ENCODE measurements at places on chromosomes 2 and 18.

- DNase-seq, result peak; percentile 92
- peaks cover 5% of the 10 kb centered on the region for H3K36me3 ChIP-seq
- H3K4me1 ChIP-seq, result peaks cover 60% of the 10 kb centered on the region
- peak overlapping the region; percentile 79 for H3K27ac ChIP-seq
- H3K4me3 ChIP-seq, result peak overlapping the region; percentile 55
Observed at GRCh38 chr2:188199716-188200128, 92.0 kb upstream of the GULP1 start.

GRCh38 chr2:126513033-126513432 is 142.9 kb upstream of the GYPC start:
- no peaks in the 10 kb centered on the region for H3K4me1 ChIP-seq
- no peak overlapping the region for H3K4me3 ChIP-seq
- no peak overlapping the region for H3K27ac ChIP-seq
- peaks cover 2% of the 10 kb centered on the region for H3K27me3 ChIP-seq

- peaks cover 15% of the 10 kb centered on the region for H3K4me1 ChIP-seq
- DNase-seq, result no peak
- no peak overlapping the region for H3K27ac ChIP-seq
- H3K36me3 ChIP-seq, result no peaks in the 10 kb centered on the region
Observed at GRCh38 chr2:109233643-109234042, 104.6 kb downstream of the SH3RF3 start.

- H3K4me1 ChIP-seq, result no peaks in the 10 kb centered on the region
- H3K4me3 ChIP-seq, result no peak overlapping the region
- no peaks in the 10 kb centered on the region for H3K36me3 ChIP-seq
- no peaks in the 10 kb centered on the region for H3K27me3 ChIP-seq
- no peak for DNase-seq
- H3K27ac ChIP-seq, result no peak overlapping the region
Observed at GRCh38 chr2:83595926-83596325, 863.2 kb downstream of the SUCLG1 start.

- no peak for DNase-seq
- no peak overlapping the region for H3K27ac ChIP-seq
- peaks cover 21% of the 10 kb centered on the region for H3K36me3 ChIP-seq
- H3K4me1 ChIP-seq, result peaks cover 32% of the 10 kb centered on the region
Observed at GRCh38 chr2:174246944-174247381, 1.4 kb downstream of the OLA1 start.

- no peaks in the 10 kb centered on the region for H3K36me3 ChIP-seq
- H3K4me3 ChIP-seq, result no peak overlapping the region
- no peak for DNase-seq
- no peak overlapping the region for H3K27ac ChIP-seq
Observed at GRCh38 chr2:216985658-216986141, 125.8 kb upstream of the TNP1 start.
